ENCODE measurements at places on chromosomes 4 and X. TPM values are rescaled to one million over a fixed set of nuclear protein-coding genes. Genes with fewer than 3 reads are reported as not detected.

- H3K36me3 ChIP-seq, result no peaks in the 10 kb centered on the region
- DNase-seq, result no peak
- H3K4me1 ChIP-seq, result no peaks in the 10 kb centered on the region
- H3K27ac ChIP-seq, result no peak overlapping the region
- H3K4me3 ChIP-seq, result no peak overlapping the region
These were observed 9.8 kb upstream of the CENPU start for GRCh38 chr4:184743650-184744049.

DNA sequence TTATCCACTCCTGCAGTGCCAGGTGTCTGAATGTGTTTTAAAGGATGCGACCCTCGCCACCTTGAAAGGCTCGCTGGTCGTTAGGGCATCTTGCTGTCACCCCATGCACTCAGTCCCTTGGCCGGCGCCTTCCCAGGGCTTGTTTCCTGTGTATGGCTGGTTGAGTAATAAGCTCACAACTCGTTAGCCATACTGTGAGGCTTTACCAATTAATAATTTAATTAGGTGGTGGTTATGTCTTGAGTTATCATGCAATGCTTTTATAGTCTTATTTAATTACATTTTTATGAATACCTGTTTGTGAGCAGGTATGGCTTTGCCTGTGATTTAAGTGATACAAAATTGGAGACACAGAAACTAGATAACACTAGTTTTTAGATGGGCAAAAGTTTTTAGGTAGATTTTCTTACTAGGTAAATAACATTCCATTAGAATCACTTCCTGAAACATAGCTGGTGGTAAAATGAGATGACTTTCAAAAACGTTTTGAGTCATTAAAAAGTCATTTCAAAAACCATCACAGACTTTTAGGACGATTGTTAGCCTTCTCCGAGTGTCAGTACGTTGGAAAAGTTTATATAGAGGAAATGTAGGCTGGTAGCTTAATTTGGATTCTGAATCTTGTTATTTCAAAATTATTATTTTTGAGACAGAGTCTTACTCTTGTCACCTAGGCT, 18.2 kb downstream of the PTTG2 start:
- H3K27ac ChIP-seq, result peak overlapping the region; percentile 95
- peak overlapping the region; percentile 77 for H3K4me3 ChIP-seq
- H3K27me3 ChIP-seq, result no peaks in the 10 kb centered on the region
- H3K36me3 ChIP-seq, result no peaks in the 10 kb centered on the region
- peak; percentile 48 for DNase-seq
- H3K4me1 ChIP-seq, result peaks cover 21% of the 10 kb centered on the region

Gene TADA2B
- 27.9 TPM for total RNA-seq

DNA sequence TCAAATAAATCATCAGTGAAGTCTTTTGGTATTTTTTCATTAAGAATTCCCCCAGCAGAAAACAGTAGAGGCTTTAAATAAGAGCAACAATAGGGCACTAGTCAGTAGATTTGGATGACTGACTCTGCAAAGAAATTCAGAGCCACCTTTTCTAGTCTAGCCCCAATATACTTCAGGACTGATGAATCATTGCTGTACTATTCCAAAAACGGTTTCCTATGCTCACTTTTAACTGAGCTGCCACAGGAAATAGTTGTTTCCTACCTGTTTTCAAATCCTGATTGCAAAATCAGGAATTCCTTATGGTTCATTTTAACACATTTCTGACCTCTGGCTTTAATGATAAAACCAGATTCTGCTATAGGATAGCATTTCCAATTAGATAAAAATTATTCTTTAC, 171.6 kb downstream of the NR3C2 start:
- no peaks in the 10 kb centered on the region for H3K4me1 ChIP-seq
- no peaks in the 10 kb centered on the region for H3K27me3 ChIP-seq
- H3K27ac ChIP-seq, result no peak overlapping the region
- H3K4me3 ChIP-seq, result no peak overlapping the region

DNA sequence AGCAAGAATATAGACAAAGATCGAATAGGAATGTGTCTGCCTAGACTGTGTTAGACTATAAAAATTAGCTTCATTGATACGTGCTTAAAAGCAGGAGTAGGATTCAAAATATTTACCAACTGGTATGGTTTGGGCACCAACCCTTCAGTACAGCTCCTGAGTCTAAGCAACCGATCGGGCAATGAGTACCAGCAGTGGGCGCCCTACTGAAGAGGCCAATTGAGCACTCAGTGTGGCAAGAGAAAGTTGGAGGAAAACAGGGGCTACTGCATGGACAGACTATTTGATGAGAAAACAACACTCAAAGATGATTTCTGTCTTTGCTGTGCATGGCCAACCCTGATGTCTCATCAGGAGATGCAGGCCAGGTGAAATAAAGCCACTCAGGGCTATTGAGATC, 176.0 kb upstream of the NWD2 start:
- H3K27ac ChIP-seq, result no peak overlapping the region
- no peak for DNase-seq
- H3K4me1 ChIP-seq, result no peaks in the 10 kb centered on the region
- H3K27me3 ChIP-seq, result no peaks in the 10 kb centered on the region
- H3K36me3 ChIP-seq, result no peaks in the 10 kb centered on the region

- H3K4me3 ChIP-seq, result no peak overlapping the region
- H3K4me1 ChIP-seq, result no peaks in the 10 kb centered on the region
- no peak overlapping the region for H3K27ac ChIP-seq
- H3K27me3 ChIP-seq, result no peaks in the 10 kb centered on the region
- no peak for DNase-seq
These were observed 88.6 kb downstream of the SLC9A7 start for GRCh38 chrX:46670316-46670715.

- DNase-seq, result no peak
- no peak overlapping the region for H3K4me3 ChIP-seq
- H3K36me3 ChIP-seq, result no peaks in the 10 kb centered on the region
- H3K4me1 ChIP-seq, result no peaks in the 10 kb centered on the region
- no peaks in the 10 kb centered on the region for H3K27me3 ChIP-seq
These were observed 195.3 kb upstream of the PDE5A start for GRCh38 chr4:119823891-119824290.

DNA sequence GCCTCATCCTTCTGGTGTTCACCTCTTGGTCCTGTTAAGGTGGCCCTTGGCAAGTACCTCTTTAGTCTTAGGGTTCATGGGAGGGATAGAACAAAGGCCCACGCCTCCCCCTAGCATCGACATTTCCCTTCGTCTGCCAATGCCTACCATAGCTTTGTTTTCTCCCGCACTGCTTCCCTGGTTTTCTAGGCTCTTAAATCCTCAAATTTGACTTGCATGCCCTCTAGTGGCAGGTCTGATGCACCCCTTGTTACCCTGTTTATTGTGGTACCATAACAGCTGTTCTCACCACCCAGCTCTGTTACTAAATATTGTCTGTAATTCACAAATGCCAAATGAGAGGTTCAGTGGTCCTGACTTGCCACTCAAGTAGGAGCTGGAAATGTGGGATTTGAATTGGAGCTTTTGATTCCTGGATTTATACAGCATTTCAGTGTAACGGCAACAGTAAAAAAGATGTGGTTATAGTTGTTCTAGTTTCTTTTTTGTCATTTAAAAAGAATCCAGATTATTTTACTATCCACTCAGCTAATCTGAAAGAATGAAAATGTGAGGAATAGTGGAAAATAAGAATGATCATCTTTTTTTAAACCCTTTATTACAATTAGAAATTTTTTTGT, 100.1 kb downstream of the REPS2 start:
- no peaks in the 10 kb centered on the region for H3K27me3 ChIP-seq
- H3K27ac ChIP-seq, result no peak overlapping the region
- peak; percentile 87 for DNase-seq
- H3K36me3 ChIP-seq, result no peaks in the 10 kb centered on the region

DNA sequence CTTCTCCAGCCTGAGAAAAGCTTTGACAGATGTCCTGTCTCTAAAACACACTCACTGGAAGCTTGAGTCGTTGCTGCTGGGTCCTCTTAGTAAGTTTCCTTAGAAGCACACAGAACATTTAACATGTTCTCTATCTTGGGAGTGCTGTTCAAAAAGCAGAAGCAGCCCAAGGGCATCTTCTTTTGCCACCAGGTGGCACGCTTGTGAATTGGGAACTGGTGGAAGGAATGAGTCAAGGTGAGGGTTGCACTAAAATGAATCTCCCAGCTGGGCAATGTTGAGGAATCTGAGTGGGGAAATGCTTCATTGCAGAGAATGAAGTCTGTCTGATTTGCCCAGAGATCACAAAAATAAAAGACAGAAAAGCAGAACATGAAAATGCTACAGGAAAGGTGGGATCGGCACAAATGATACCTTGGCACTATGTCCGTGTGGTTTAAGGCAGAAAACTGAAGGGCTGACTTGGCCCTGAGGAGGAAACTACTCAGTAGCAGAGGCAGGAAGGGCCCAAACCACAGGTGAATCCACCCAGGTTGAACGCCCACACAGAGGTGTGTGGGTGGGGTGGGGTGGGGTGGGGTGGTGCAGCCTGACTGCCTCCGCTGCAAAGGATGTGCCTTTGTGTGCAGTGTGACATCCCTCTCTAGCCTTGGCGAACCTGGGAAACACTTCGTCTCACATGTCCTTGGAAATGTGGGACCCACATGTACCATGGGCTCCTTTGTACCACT, 26.0 kb downstream of the KIT start:
- H3K27me3 ChIP-seq, result no peaks in the 10 kb centered on the region
- no peaks in the 10 kb centered on the region for H3K36me3 ChIP-seq
- no peak overlapping the region for H3K4me3 ChIP-seq
- no peak for DNase-seq
- H3K27ac ChIP-seq, result no peak overlapping the region

Gene USP17L12
- total RNA-seq, result not detected

DNA sequence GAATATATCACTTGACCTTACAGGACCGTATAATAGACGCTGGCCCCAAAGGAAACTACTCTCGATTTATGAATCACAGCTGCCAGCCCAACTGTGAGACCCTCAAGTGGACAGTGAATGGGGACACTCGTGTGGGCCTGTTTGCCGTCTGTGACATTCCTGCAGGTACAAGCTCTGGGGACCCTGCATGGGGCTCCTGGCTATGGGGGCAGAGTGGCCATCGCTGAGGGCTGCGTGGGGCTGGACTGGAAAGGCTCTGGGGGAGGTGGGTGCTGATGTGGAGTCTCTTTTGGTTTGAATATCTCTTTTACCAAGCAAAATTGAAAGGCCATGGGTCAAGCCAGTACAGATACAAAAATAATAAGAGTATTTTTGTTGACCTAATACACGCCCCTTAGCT, 33.9 kb downstream of the NELFA start:
- no peaks in the 10 kb centered on the region for H3K27me3 ChIP-seq
- no peak overlapping the region for H3K27ac ChIP-seq
- H3K4me1 ChIP-seq, result no peaks in the 10 kb centered on the region
- no peak overlapping the region for H3K4me3 ChIP-seq
- H3K36me3 ChIP-seq, result no peaks in the 10 kb centered on the region
- DNase-seq, result no peak

- no peak overlapping the region for H3K27ac ChIP-seq
- no peaks in the 10 kb centered on the region for H3K36me3 ChIP-seq
- no peaks in the 10 kb centered on the region for H3K27me3 ChIP-seq
- no peaks in the 10 kb centered on the region for H3K4me1 ChIP-seq
- H3K4me3 ChIP-seq, result no peak overlapping the region
- no peak for DNase-seq
These were observed 126.7 kb downstream of the RBM47 start for GRCh38 chr4:40502934-40503333.

GRCh38 chr4:126682250-126682649, 950.5 kb upstream of the INTU start:
- no peaks in the 10 kb centered on the region for H3K27me3 ChIP-seq
- no peaks in the 10 kb centered on the region for H3K36me3 ChIP-seq
- no peak for DNase-seq
- H3K4me1 ChIP-seq, result no peaks in the 10 kb centered on the region
- no peak overlapping the region for H3K27ac ChIP-seq

Gene HSFX3
- not detected for total RNA-seq

DNA sequence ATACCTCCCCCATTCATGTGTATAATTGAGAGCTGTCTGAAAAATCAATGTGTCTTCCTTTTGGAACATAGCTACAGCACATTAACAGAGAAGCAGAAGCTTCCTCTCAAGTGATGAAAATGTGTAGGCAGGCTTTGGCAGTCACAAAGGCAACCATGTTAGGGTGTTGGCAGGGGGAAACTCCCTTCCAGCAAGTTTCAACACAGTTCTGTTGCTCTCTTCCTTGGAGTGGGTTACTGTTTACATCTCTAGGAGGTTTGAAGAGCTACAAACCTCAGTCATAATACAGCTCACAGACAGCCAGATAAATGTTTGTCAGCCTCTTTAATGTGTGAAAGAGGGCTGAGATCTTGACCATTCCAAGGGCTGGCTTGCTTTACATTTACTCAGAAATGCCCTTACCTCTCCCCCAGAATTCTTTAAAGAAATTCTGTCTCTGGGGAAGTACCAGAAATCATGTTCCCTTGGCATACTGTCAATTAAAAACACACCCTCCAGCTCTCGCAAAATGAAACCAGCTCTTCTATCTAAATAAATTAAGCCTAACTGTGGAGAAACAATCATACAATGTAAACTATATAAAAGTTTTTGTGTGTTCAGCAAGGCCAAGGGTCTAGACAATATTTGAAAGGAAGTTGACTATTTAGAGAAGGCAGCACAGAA, 18.9 kb downstream of the ZBTB33 start:
- H3K27me3 ChIP-seq, result no peaks in the 10 kb centered on the region
- H3K27ac ChIP-seq, result no peak overlapping the region
- H3K4me1 ChIP-seq, result no peaks in the 10 kb centered on the region

Gene UBQLN2
- total RNA-seq, result 23.2 TPM

DNA sequence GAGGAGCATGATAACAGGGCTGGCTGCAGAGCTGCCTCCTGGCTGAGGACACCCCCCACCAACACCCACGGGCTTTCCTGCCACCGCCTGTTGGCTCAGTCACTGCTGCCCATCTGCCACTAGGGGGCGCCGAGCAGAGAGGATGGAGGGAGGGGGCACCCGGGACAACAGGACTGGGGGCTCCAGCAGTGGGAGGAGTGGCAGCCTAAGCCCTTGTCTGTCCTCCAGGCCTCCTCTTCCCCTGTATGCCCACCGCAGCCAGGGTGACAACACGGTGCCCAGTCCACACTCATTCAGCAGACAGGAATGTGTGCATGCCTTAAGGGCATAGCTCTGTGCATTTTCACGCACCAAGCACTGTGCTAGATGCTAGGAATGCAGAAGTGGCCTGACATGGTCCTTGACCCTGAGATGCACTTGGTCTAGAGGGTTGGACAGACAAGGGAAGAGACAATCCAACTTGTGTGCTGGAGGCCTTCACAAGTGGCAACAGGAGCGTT, 149.9 kb downstream of the AMMECR1 start:
- H3K4me1 ChIP-seq, result no peaks in the 10 kb centered on the region
- H3K27me3 ChIP-seq, result no peaks in the 10 kb centered on the region
- H3K27ac ChIP-seq, result no peak overlapping the region
- DNase-seq, result no peak
- no peaks in the 10 kb centered on the region for H3K36me3 ChIP-seq
- H3K4me3 ChIP-seq, result no peak overlapping the region
